ENCODE measurements at places on chromosomes 16 and 17.

DNA sequence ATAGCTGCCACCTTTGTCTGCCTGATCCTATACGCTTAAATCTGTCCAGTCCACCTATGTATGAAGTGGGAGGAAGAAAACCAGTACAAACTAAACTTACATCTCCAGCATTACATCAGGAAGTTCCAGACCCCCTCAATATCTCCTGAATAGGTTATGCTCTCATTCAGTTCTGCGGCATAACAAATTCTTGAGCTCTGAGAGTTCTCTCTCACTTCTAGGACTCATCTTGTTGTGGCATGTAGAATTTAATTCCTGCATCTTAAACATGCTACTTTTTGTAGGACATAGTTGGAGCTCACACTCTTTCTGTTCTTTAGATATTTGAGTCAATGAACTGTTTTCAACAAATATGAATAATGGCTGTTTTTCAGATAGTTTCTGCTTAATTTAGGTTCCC is 662.5 kb downstream of the CDH11 start:
- DNase-seq: no peak

DNA sequence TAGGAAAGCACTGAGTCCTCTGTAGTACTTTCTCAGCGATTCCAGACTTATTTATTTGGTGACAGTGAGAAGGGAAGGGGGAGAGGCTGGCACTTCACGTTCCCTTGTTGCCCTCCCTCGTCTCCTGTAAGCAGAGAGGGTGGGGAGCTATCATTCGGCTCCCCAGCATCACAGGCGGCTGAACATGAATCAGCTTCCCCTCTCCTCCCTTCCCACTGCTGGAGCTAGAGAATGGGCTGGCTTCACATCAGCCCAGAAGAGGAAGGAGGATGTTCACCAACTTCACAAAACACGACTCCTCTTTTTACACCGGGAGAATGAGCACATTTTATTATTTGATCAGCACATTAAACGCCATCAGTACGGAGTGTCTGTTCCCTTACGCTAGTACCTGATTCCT is 6.7 kb upstream of the CMIP start:
- DNase-seq: no peak

- DNase-seq: no peak
Observed at GRCh38 chr16:77364770-77365169, 70.1 kb downstream of the ADAMTS18 start.

- no peak for DNase-seq
Observed at GRCh38 chr17:40519089-40519775, 17.8 kb upstream of the TNS4 start.

GRCh38 chr17:6924208-6924607 is 71.6 kb upstream of the ALOX12 start:
- no peak for DNase-seq

- no peak for DNase-seq
Observed at GRCh38 chr17:44518032-44518431, 14.8 kb upstream of the GPATCH8 start.

DNA sequence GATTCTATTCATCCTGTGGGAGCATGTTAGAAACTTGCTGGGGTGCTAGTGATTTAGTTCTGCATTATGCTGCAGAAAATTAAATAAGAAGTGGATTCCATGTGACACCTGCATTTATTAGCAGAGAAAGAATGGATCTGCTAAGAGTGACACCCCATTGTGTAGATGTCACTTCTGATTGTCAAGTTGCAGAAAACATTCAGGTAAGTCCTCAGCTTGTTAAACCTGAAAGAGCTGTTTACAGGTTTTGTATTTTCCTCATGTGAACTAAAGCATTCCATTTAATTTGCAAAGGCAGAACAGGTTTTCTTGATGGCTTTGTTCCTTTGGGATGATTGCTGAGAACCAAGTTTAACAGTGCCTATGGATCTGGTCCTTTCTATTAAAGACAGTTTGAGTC is 238.7 kb downstream of the ABCC12 start:
- no peak for DNase-seq

- peak; percentile 82 for DNase-seq
Observed at GRCh38 chr16:68800257-68800875, 43.0 kb upstream of the TANGO6 start.

GRCh38 chr17:29838961-29839360 is 91.1 kb downstream of the SSH2 start:
- no peak for DNase-seq

DNA sequence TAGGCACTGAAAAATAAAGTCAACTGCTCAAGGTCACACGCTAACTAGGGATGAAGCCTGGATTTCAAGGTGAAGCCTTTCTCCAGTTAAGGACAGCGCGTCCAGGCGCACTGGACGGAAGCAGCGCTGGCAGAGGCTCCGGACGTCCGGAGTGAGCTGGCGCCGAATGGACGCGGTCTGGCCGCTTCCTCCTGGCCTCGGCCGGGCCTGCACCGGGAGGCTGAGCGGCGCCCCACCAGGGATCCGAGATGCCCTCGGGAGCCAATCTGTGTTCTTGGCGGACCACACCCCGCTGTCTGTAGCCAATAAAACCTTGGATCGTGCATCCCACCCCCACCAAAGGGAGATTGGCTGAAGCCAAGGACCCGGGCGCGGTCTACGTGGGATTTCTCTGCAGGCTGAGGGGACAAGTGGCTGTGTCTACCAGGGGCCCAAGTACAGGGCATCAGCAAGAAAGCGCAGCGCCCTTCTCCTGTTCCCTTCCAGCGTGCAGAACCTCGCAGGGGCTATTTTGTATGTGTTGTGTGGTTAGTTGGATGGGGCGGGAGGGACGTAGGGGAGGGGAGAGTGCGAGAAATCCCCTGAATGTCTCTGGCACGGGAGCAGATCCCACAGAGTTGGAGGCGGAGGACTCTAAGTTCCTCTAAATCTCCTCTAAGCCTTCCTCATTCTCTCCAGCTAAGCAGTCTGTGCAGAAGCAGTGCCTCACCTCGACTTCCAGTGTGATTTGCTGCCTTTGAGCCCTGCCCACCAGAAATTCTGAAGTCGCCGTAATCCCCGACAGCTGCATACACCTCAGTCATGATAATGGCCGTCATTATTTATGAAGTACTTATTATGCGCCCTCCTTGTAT is 2.5 kb upstream of the AKAP10 start:
- DNase-seq: no peak

- DNase-seq: no peak
Observed at GRCh38 chr16:66902648-66903543, 15.8 kb downstream of the CDH16 start.

DNA sequence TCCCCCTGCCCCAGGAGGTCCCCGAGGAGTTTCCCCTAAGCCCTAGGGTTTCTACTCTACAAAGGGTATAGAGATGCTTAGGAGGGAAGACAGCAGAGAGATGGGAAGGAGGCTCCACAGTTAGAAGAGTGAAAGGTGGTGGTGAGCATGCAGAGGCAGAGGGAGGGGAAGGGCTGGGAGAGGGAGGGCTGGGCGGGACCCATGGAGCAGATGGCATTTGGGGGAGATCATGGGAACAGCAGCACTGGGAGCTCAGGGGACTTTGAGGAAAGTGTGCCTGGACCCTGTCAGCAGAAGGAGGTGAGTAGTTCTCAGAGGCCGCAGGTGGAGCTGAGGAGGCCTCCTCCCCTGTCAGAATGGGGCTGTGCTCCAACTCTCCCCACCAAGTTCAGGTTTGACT is 650 bp upstream of the OTOP3 start:
- DNase-seq: no peak

DNA sequence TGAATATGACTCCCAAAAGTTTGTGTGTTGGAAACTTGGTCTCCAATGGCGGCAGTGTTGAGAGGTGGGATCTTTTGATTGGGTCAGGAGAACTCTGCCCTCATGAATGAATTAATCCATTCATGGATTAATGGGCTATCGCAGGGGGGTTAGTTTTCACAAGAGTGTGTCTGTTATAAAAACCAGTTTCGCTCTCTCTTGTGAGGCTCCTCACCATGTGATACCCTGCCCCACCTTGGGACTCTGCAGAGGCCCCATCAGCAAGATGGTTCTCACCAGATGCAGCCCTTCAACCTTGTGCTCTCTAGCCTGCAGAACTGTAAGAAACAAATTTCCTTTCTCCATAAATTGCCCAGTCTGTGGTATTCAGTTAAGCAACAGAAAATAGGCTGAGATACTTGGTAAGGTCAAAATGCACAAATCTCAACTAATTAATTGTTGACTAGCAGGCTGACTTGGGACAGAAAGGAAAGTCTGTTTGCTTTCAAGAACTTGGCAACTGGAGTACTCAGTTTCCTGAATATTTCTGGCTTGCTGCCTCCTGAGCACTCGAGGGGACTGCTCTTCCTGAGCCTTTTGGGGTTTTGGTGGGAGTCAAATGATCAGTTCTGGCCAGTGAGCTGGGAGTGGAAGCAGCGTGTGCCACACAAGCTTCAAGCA is 13.8 kb upstream of the CCL17 start:
- DNase-seq: no peak

- DNase-seq: no peak
Observed at GRCh38 chr16:17474037-17474436, 3.3 kb upstream of the XYLT1 start.

- DNase-seq: no peak
Observed at GRCh38 chr17:79435962-79436361, 174.9 kb downstream of the RBFOX3 start.

DNA sequence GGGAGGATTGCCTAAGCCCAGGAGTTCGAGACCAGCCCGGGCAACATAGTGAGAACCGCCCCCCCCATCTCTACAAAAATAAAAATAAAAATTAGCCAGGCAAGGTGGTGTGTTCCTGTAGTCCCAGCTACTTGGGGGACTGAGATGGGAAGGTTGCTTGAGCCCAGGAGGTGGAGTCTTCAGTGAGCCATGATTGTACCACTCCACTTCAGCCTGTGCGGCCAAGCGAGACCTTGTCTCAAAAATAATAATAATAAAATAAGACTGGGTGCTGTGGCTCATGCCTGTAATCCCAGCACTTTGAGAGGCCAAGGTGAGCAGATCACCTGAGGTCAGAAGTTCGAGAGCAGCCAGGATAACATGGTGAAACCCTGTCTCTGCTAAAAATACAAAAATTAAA is 11.5 kb downstream of the PDP2 start:
- no peak for DNase-seq

DNA sequence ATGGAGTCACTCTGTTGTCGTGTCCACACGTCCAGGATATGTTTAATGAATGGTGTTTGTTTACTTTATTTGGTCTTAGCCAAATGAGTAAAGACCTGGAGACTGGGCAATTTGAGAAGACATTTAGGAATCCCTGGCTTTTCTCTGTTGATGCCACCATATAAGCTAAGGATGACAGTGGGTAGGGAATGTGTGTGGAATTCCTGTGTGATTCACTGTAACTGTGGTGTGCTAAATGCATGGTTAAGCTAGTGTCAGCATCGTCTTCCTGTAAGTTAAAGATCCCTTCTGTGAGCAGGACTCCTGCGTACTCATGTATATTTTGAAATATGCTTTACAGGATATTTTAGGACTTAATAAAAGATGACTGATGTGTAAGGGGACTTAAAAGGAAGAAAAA is 26.4 kb downstream of the GOSR1 start:
- DNase-seq: no peak

DNA sequence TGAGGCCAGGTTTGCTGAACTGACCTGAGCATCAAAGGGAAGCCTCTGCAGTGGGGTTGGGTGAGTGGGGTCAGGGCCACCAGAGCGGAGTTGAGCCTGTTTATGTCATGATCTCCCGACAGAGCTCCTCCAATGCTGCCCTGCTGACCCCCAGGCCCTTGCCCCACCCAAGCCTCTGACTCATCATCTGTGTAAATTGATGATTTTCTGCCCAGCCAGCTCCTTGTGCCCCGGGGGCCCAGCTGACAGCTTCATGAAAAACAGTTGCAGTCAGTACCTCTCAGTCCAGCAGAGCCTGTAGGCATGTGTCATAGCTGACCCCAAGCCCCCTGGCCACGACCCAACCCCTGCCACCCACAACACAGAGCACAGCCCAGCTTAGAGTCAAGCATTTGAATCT is 134.9 kb downstream of the CCT6B start:
- no peak for DNase-seq

DNA sequence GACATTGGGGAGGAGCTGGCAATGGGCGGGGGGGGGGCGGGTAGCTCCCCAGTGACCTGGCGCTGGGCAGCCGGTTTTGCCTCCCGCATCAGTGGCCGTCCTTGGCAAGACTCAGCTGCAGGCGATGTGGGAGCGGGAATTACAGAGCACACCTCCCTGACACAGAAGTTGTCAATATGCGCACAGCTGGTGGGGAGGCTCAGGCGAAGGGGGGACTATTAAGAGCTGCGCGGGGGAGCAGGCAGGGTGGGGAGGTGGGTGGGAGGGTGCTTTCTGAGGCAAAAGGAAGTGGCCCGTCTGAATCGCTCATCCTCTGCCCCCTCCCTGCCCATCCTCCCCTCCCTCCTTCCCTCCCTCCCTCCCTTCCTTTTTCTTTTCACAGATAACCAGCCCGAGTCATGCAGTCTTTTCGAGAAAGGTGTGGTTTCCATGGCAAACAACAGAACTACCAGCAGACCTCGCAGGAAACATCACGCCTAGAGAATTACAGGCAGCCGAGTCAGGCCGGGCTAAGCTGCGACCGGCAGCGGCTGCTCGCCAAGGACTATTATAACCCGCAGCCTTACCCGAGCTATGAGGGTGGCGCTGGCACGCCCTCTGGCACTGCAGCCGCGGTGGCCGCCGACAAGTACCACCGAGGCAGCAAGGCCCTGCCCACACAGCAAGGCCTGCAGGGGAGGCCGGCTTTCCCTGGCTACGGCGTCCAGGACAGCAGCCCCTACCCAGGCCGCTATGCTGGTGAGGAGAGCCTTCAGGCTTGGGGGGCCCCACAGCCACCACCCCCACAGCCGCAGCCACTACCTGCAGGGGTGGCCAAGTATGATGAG is 44.0 kb downstream of the SREBF1 start:
- peak; percentile 13 for DNase-seq

DNA sequence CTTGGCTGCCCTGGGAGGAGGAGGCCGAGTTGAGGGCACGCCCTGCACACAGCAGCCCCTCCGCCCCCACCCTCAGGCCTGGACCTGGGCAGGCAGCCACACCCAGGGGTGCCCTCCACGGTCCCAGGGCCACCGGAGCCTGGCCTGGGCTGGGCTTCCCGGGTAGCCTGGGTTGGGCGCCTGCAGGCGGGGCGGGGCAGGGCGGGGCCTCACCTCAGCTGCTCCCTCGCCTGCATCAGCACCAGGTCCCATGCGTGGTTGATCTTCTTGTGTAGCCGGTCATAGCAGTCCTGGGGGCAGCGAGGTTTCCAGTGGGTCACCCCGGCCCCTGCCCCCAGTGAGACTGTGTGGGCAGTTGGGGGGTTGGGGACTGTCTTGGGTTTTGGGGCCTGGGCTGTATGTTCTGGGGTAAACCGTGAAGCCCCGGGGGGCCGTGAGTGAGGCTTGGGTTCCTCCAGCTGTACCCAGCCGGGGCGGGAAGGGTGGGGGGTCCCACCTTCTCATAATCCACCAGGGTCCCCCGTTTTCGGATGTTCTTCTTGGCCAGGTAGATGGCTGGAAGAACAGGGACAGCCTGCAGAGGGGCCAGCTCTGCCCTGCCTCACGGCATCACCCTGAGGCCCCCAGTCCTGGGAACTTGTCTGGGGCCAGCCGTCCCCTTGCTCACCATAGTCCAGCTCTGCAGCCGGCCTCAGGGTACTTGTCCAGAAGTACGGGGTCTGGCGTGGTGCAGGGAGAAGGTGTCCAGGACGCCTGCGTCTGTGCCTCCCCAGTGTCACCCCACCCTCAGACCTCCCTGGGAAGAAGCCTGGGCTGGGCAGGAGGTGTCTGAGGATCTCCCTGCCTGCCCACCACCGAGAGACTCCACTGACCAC is 2.0 kb downstream of the RGS11 start:
- DNase-seq: peak; percentile 23

Measured in hematopoietic multipotent progenitor cell treated with erythropoietin and hydrocortisone succinate and interleukin-3 and kit ligand, for 15 days (in vitro differentiated cells).